Suppressor macrophage treated with lipopolysaccharide for 1 hour (primary cell): ENCODE measurements at places on chromosomes 5 and 9.

DNA sequence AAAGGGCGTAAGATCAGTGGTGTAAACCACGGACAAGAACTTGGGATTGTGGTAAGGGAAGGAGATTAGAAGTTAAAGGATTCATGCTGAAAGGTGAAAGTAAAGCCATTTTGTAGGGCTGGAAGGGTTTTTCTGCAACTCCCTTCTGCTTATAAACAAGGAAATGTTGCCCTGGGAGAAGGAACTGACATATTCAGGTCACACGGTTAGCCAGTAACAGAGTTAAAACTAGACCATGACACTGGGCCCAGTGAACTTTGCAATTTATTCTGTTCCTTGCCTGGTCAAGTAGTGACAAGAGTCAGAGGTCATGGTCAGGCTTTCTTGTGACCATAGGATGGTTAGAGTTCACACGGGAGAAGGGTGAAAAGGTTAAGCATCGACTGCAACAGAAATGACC is 323.3 kb downstream of the DMRT2 start:
- DNase-seq: no peak

DNA sequence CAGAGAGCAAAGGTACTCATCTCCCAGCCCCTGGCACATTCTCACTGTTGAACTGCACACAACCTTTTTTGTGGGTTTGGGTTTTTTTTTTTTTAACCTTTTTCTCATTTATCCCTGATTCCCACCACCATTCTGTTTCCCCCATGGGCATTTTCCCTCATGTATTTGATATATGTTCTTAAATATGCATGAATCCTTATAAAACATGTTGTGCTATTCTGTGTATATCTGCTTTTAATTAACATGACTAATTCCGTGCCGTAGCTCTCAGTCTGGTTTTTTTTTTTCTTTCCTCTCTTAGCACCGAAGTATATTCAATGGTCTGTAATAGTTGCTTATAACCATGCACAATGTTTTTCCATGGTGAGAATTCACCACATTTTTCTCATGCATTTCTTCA is 204.5 kb downstream of the RGS3 start:
- no peak for DNase-seq

DNA sequence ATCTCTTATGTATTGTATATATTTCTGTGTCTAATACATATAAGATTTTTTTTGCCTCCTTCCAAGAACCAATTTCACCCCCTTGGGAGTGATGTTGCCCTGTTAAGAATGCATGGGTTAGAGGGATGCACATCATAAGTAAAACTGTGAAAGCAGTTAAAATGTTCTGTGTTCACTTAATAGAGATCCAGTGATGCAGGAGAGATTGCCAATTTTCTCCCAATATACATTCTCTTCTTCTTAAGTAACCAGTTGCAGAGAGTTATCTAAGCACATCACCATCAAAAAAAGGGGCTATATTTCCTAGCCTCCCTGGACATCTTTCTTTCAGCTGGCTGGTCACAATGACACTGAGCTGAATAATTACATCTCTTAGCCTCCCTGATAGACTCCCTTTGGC is 307.0 kb downstream of the OSTF1 start:
- DNase-seq: no peak

DNA sequence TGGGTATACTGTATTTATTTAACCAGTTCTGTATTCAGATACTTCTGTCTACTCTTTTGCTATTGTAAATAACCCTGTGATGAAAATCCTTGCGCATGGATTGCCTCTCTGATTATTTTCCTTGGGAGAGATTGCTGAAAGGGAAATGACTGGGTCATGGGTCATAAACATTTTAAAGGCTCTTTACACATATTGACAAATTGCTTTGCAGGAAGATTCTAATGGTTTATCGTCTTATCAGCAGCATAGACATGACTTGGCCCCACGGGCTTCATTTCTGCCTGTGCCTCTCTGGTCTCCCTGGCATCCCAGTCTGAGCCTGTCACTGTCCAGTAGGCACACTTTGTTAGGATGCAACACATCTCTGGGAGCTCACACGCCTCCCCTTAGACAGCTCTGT is 52.3 kb downstream of the RGS3 start:
- no peak for DNase-seq

DNA sequence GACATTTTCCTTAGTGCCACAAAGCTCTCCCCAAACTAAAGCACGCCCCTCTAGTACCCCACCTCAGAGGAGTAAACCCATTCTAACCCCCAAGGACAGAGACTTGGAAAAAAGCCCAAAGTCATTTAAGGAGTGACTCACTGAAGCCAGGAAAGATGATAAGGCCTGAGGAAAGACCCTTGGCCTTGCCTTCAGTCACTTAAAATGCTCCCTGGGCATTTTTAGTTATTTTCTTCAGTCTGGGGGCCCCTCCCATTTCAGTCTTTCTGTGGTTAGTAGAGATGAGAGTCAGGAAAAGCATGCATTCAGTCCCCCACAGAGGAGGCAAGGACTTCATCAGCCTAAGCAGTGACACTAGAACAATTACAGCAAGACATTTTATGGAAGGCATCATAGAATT is 13.7 kb upstream of the TLX3 start:
- no peak for DNase-seq

DNA sequence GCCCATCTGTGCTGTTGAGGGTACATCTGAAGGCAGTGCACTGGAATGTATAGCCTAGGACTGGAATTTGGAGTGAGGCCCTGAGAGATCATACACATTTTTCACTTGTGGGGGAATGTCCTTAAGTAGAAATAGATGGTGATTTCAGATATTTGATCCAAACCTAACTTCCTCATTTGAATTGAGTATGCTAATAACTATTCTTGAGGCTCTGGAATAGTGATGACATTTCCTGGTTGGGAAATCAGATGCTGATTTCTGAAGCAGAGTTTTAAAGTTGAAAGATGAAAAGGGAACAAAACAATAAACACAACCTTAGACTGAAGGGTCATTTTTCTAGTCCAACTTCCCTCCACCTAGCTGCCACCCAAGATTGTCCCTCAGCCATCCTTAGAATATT is 163.0 kb upstream of the CCDC152 start:
- peak; percentile 63 for DNase-seq

- DNase-seq: no peak
These were observed 8.9 kb upstream of the SLC30A5 start for GRCh38 chr5:69084903-69085302.
